Activated naive CD4-positive, alpha-beta T cell treated with anti-CD3 and anti-CD28 coated beads, Interleukin-2, amount 50 U/mL, for 16 hours (primary cell): ENCODE measurements at places on chromosomes 11 and 22.

- DNase-seq: no peak
These were observed 9.3 kb upstream of the MRGPRD start for GRCh38 chr11:68989936-68990606.

DNA sequence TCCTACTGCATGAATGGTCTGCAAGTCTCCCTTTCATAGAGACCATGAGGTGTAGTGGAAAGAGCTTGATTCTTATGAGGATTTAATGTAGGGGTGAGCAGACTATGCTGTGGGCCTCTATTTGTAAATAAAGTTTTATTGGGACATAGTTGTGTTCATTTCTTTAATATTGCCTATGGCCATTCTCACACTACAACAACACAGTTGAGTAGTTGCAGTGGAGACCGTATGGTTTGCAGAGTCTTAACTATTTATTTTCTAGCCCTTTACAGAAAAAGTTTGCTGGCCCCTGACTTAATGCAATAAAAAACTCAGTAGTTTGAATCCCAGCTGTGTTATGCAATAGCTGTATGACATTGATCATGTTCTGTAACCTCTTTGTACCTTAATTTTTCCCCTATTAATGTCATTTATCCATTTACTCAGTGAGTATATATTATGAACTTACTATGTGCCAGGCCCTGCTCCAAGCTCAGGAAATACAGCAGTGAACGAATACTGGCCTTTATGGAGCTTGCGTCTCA, 106.3 kb downstream of the ATXN10 start:
- no peak for DNase-seq

- DNase-seq: no peak
These were observed 25.4 kb downstream of the MMP20 start for GRCh38 chr11:102599642-102600261.

DNA sequence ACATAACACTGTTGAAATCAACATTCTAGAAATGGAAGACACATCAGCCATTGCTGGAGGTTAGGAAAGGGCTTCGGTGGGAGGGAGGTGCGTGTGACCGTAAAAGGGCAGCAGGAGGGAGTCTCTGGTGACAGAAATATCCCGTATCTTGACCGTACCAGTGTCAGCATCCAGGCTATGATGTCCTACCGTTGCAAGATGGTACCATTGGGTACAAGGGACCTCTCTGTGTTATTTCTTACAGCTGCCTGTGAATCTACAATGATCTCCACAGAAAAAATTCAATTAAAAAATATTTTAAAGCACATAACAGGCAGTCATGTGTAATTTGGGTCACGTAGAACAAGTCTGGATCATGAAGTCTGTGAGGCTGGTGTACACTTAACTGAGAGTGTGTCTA, 27.4 kb upstream of the SEPTIN5 start:
- DNase-seq: no peak

GRCh38 chr22:35618427-35619223, 1.5 kb upstream of the MB start:
- no peak for DNase-seq

DNA sequence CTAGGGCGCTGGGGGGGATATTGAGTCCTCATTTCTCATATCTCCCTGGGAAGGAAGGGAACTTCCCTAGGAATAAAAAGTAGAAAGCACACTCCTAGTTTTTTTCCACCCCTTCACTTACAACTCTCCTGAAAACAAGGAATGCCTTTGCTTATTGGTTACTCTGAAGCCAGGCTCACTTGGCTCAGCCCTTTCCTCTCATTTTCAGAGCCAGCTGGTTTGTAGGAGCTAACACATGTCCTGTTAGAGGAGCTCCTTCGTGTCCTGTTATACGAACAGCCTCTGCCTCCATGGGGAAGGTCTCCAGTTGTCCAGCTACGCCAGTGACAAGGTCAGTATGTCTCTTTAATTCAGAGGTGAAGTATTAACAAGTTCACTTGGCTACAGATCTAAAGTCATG, 17.6 kb downstream of the ALKBH8 start:
- DNase-seq: no peak

DNA sequence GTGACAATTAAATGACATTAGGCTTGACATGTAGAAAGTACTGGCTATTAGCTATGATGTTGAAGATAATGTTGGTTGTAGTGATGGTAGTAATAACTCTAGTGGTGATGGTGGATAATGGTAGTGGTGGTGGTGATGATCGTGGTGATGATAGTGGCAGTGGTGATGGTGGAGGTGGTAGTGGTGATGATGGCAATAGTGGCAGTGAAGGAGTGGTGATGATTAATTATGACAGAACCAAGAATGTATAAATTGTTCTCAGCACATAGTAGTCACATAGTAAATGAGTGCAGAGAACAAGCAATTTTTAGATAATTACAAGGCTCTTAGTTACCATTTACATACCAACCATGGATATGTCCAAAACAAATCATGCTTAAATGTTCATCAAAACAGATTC, 5.3 kb upstream of the CD44 start:
- DNase-seq: no peak

- no peak for DNase-seq
These were observed 85.5 kb downstream of the APIP start for GRCh38 chr11:34830648-34831047.

DNA sequence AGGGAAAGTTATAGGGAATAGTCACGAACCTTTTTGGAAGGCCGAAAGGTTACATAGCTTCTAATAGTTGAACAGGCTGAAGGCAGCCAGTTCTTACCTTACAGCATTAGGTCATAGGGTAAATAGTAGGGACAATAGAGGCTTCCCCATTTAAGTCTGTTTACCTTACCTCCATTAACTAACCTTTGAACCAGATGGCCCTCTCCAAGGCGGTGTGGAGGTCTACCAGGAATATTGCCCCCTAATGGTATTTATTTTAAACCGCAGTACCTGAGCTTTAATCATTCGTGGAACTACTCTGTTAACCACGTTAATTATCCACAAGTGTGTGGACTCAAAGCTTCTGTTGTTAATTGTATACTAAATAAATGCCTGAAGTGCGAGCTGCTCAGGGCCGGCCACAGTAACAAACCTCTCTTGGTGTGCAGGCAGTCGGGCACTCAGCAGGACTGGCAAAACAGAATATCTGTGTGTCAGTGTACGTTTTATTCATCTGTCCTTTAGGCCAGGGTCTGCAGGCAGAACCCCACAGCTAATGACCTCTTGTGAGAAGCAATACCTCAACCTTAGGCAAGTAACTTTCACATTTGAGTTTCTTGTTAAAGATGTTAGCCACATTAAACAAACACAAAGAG, 81.7 kb downstream of the PRCP start:
- no peak for DNase-seq

DNA sequence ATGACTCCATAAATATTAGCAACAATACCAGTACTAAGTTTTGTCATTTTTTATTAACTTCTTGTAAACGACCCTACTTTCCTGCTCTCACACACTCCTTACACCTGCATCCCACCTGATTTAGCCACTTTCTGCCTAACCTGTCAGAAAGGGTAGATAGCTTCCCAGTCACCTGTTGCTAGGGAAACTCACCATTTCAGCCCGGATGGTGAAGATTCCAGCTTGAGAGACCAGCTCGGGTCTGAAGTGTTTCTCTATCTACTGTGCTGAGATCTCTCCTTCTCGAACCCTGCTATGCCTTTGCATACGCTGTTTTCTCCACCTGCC, at the start of gene PARVG:
PARVG (plus strand) TSS at position 220 of the 327 bp plus-strand sequence. CDS start 2,405 bp downstream, outside the sequence.
- peak; percentile 37 for DNase-seq

GRCh38 chr11:99148352-99148751, 127.6 kb downstream of the CNTN5 start:
- no peak for DNase-seq

- no peak for DNase-seq
These were observed 8.9 kb downstream of the APOBEC3A start for GRCh38 chr22:38966380-38966702.

DNA sequence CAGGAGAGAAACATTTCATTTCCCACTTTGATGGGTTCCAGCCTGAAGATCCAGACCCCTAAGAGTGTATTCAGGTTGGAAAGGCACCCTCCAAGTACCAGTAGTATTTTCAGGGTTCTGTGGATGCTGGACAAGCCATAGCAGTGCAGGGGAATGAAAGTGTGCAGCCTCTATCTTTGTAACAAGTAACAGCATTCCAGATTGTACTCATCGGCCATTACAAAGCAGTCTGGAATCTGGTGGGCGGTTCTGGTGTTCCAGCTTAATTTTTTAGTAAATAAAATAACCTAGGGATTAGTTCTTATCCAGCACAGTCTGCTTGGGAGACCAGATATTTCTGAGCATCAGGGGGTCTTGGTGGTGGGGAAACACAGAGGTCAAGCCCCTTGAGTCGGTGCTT, 22.6 kb downstream of the APLNR start:
- DNase-seq: no peak

GRCh38 chr22:35657571-35658312, 9.5 kb downstream of the APOL6 start:
- no peak for DNase-seq

- DNase-seq: no peak
These were observed 89.1 kb upstream of the NNMT start for GRCh38 chr11:114207096-114207495.

GRCh38 chr22:38213319-38213989, 11.7 kb downstream of the MAFF start:
- DNase-seq: no peak

DNA sequence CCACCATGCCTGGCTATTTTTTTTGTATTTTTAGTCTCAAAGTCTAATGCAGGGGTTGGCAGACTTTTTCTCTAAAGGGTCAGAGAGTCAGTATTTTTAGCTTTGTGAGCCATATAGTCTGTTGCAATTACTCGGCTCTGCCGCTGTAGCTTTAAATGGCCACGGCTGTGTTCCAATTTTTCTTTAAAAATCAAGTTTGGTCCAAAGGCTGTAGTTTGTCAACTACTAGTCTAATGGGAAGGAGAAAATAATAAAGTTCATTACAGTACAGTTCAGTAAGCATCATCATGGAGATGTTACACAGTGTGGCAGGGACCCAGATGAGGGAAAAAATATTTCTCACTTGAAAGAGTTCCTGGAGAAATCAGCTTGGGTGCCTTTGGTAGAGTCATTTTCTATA, 107.6 kb downstream of the CSNK2A3 start:
- DNase-seq: no peak

GRCh38 chr22:46728470-46728869, 9.6 kb downstream of the CERK start:
- DNase-seq: no peak

GRCh38 chr22:43467216-43467940, 55.6 kb downstream of the MPPED1 start:
- DNase-seq: no peak

DNA sequence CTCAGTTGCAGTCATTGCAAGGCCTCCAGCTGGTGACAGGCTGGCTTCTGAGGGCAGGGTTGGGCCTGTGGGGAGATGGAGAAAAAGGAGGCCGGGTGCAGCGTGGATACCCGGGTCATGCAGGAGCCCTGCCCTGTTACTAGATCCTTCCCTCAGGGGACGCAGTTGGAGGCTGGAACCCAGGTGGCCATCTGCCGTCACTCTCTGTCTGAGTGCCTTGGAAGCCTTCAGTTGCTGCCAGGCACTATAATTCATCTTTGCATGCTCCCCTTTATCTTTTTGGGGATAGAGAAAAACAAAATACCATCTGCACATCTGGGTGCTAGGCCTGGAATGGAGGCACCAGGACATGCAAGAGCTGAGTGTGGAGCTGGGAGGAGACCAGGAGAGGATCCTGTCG, 82.7 kb downstream of the TP53I11 start:
- no peak for DNase-seq

DNA sequence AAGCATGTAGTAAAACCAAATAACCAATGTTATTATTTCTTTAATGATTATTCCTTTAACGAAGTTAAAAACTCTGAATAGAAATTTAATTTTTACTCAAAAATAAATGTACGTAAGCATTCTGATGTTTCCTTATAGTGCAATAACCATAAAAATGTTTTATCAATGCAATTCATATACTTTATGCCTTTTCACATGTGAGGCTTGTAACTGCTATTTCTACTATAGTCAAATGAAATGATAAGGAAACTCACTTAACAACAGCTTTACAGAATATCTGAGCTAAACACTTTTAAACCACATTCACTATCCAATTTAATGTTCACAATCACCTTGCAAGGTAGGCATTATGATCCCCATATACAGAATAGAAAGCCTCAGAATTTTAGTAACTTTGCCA, 17.4 kb downstream of the BTBD10 start:
- no peak for DNase-seq

GRCh38 chr22:30781271-30781875, 86.7 kb downstream of the OSBP2 start:
- DNase-seq: no peak

DNA sequence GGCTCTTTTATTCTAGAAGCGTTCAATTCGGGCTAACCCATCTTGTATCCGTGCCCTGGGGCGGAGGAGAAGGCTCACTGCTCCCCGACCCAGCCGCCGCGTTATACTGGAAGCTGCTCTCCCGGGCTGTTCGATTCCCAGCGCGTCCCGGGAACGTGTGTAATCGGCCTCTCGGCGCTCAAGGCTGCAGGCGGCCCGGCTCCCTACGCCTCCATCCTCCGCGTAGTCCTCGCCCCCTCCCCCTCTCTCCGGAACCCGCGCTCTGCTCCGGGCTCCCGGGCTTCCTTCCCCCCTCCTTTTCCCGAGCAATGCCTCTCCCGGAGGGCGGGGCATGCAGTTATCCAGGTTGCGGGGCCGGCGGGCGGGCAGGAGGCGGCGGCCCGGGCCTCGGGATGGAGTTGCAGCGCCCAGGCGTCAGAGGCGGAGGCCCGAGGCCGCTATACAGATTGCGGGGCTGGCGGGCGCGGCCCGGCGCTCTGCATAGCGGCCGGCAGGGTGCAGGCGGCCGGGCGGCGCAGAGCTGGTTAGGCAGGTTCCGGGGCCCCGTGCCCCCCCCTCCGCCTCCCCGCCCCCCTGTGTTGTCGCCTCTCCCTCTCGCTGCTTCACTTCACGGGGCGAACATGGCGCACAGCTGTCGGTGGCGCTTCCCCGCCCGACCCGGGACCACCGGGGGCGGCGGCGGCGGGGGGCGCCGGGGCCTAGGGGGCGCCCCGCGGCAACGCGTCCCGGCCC, at the start of gene KMT2A:
KMT2A (plus strand) TSS at position 600 of the 732 bp plus-strand sequence; CDS start at position 621, 21 bp downstream.
- DNase-seq: peak; percentile 93

DNA sequence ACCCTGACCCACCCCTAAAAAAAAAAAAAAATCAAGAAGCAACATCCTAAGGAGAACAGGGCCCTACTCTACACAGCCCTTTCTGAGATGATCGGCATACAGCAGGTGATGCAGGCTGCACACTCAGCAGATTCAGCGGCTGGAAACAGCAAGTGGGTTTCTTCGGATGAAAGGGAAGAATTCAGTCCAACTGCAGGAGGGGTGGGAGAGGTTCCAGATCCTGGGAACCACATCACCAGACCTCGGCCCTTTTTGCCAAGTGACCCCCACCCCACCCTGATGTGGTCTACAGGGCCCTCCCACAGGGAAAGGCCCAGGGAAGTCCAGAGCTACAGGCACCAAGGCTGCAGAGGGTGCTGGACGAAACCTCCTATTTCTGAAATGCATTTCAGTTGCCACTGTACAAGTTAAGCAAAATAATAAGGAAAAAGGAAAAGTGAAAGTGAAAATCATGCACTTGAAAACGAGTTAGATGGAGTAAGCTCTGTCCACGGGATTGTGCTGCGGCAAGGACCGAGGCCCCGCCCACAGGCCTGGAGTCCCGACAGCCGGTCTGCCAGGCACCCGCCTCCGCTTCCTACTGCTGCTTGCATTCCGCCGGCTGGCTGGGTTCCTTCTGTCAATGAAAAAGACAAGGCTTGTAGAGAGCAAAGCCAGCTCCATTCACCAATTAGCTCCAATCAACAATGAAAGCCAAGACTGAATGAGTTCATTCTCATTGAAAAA, 16.0 kb upstream of the PHLDA2 start:
- peak; percentile 46 for DNase-seq

GRCh38 chr11:59730896-59731565, 17.4 kb upstream of the OR10V1 start:
- DNase-seq: no peak
